ENCODE measurements at places on chromosomes 4 and X. TPM values are rescaled to one million over a fixed set of nuclear protein-coding genes. Genes with fewer than 3 reads are reported as not detected.

ZXDA gene
- polyA plus RNA-seq: 1.0 TPM

GRCh38 chr4:48556268-48556667 lies 66.2 kb downstream of the ZAR1 start:
- no peak for DNase-seq
- no peaks in the 10 kb centered on the region for H3K27me3 ChIP-seq
- H3K4me1 ChIP-seq: no peaks in the 10 kb centered on the region
- no peak overlapping the region for H3K27ac ChIP-seq

- no peak overlapping the region for H3K27ac ChIP-seq
- no peak overlapping the region for H3K4me3 ChIP-seq
- DNase-seq: no peak
- H3K27me3 ChIP-seq: no peaks in the 10 kb centered on the region
Observed at GRCh38 chr4:141771889-141772830, 135.8 kb downstream of the IL15 start.

- H3K4me1 ChIP-seq: no peaks in the 10 kb centered on the region
- no peaks in the 10 kb centered on the region for H3K36me3 ChIP-seq
- no peak for DNase-seq
- no peak overlapping the region for H3K4me3 ChIP-seq
Observed at GRCh38 chr4:98673978-98674377, 15.6 kb upstream of the TSPAN5 start.

GRCh38 chrX:41314204-41314603 lies 19.8 kb upstream of the DDX3X start:
- no peaks in the 10 kb centered on the region for H3K36me3 ChIP-seq
- H3K4me1 ChIP-seq: peaks cover 20% of the 10 kb centered on the region
- H3K4me3 ChIP-seq: no peak overlapping the region
- no peak for DNase-seq
- no peak overlapping the region for H3K27ac ChIP-seq

VCX3B gene
- not detected for polyA plus RNA-seq

- no peak overlapping the region for H3K27ac ChIP-seq
- no peaks in the 10 kb centered on the region for H3K4me1 ChIP-seq
- no peaks in the 10 kb centered on the region for H3K27me3 ChIP-seq
- no peak for DNase-seq
- no peak overlapping the region for H3K4me3 ChIP-seq
Observed at GRCh38 chrX:118943102-118943501, 31.3 kb upstream of the LONRF3 start.

IQSEC2 gene
- polyA plus RNA-seq: 6.9 TPM
